Immature natural killer cell (primary cell): ENCODE measurements at places on chromosomes 1 and 21.

- no peak for DNase-seq
These were observed 5.2 kb downstream of the KHDC4 start for GRCh38 chr1:155929057-155929456.

GRCh38 chr1:106435269-106435668 is 621.2 kb upstream of the PRMT6 start:
- no peak for DNase-seq

DNA sequence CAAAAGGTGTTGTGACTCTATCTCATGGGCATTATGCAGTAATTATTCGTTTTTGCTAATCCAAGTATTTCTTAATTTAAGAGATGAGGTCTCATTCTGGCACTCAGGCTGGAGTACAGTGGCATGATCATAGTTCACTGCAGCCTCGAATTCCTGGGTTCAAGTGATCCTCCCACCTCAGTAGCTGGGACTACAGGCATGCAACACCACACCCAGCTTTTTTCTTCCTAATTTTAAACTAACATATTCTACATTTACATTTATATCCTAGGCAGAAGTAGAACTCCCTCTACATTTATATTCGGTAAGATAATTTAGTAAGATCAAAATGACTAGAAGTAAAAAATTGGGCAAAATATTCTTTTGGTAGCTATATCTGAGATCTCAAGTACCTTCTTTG is 50.5 kb upstream of the RBM34 start:
- DNase-seq = no peak

DNA sequence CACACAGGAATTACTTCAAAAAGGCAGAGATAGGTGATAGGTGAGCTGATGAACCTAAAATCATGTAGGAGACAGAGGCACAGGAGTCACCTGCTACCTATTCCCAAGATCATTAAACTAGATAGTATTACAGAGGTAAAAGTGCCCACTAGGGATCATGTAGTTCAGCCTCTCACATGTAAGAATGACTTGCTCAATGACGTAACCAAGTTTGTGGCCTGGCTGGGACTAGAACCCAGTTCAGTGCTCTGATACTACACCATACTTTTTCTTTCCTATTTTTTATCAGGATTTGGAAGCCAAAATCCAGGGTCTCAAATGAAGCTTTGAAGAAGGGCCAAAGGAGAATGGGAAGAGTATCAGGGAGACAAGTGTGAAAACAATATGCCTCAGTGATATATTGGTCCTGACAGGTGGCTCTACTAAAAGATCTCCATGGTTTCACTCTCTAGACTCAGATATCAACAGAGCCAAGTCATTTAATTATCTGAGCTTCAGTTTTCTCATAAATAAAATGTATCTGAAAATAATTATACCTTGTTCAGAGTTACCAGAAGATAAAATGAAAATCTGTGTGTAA is 87.3 kb upstream of the SLFNL1 start:
- no peak for DNase-seq

- no peak for DNase-seq
These were observed 34.3 kb upstream of the CREG1 start for GRCh38 chr1:167587872-167588271.
